ENCODE measurements at places on chromosomes 2 and 18.

DNA sequence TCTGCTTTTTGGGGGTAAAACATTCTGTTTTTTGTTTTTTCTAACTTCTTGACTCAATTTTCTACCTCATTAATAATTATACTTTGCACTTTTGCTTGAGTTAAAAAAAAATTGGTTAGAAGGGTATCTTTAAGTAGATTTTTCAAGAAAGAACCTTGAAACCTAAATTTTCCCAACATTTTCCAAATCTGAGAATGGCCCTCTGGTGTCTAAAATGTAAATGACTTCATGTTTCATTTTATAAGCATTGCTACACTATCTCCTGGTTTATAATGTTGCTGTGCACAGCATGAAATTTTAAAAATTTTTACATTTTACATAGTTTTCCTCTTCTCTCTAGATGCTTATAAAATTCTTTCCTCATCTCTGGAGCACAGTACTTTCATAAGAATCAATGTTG lies 14.2 kb downstream of the EIF2AK2 start:
- DNase-seq, result no peak

GRCh38 chr2:241036964-241037421 lies 38.6 kb downstream of the SNED1 start:
- DNase-seq, result peak; percentile 77

DNA sequence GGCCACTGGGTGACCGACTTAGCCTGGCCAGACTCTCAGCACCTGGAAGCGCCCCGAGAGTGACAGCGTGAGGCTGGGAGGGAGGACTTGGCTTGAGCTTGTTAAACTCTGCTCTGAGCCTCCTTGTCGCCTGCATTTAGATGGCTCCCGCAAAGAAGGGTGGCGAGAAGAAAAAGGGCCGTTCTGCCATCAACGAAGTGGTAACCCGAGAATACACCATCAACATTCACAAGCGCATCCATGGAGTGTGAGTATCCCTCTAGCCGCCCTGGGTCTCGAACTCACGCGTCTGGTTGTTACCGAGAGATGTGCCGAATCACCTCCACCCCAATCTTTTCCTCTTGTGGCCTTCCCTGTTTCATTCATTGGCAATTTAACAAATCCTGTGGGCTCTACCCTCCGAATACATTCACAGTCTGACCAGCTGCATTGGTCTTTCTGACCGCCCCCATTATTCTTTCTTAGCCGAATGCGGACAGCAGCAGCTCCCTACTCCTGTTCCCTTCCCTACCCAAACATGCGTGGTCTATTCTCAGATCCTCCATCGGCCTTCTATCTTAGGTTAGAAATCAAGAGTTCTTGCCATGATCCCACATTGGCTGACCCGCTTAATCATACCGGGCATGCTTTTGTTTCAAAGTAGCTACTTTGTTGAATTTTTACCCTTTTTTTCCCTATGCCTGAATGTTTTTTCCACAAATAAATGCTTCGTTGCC lies 631 bp downstream of the RPL31 start:
- no peak for DNase-seq

DNA sequence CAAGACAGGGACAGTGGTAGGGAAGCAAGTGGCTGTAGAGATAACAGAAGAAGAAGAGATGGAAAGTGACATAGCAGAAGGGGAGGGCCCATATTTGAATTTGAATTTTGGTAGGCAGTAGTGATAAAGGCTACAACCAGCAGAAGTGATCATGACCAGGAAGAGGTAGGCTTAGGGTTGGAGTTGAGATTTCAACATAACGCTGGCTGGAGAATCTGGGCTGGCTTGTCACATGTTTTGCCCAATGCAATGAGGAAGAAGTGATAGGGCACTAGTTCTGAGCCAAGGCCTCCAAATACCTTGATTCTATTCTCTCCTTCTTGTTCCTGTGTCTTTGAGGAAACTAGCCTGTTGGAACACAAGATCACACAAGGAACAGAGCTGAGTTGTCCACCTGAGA lies 69.4 kb downstream of the SCG2 start:
- DNase-seq, result no peak

DNA sequence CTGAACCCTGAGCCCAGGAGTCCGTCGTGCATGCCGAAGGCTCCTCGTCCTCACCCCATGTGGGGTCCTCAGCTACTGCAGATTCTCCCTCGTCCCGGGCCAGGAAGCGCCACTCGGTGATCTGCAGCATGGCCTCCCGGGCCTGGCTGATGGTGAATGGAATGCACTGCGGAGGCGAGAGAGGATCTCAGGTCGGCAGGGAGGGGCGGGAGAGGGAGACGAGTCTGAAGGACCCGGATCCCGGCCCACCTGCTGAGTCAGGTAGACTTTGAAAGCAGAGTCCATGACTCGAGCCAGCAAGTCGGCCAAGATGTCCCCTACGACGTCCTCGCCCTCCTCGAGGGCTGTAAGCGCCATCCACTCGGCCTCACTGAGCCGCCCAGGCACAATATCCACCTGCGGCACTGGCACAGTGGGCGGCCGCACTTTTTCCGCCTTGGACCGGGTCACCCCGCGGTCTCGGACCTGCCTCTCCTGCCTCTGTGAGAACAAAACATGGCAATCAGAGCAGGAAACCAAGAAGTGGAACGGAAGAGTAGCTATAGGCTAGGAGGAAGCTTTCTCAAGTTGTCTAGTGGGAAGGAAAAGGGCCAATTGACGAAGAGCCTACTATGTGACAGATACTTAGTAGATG lies 5.5 kb downstream of the C2orf81 start:
- no peak for DNase-seq

- no peak for DNase-seq
Measured at GRCh38 chr2:215749092-215749957, 264.0 kb downstream of the MREG start.

DNA sequence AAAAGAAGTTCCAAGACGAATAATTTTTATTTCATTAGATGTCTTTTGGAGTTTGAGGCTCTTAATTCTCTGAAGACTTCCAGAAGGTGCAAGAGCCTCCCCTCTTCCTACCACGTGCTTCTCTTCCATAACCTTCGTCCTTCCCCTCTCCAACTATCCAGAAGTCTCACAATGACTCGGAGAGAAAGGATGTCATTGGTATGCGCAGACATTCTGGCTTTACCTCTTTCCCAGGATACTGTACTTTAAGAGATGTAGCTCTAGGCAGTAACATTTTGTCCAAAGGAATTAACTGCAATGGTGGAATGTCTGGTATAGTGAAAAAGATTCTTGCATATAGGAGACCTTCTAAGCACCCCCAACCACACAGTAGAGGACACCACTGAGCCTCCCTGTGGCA lies 249.0 kb upstream of the OSR1 start:
- DNase-seq, result no peak

DNA sequence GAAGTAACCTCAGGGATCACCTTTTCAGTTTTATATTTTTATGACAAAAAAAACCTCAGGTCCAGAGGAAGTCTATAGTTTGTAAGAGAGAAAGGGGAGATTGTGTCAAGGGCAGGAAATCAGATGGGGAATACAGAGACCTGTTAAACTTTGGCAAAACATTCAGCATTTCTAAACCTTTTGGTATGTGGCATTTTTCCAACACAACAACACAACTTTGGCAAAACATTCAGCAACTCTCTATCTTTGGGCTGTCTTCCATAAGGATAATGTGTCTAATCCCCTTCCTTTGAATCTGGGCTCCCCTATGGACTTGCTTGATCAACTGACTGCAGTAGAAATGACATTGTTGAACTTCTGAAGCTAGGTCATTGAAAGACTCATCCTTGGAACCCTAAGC lies 220.6 kb upstream of the CCDC68 start:
- no peak for DNase-seq

GRCh38 chr2:160381425-160381951 lies 112.1 kb downstream of the RBMS1 start:
- DNase-seq, result no peak

- DNase-seq, result no peak
Measured at GRCh38 chr2:71457123-71457915, 4.0 kb downstream of the DYSF start.

GRCh38 chr2:113848758-113849415 lies 41.0 kb upstream of the ACTR3 start:
- no peak for DNase-seq

GRCh38 chr18:37987901-37988300 lies 422.3 kb upstream of the CELF4 start:
- no peak for DNase-seq

DNA sequence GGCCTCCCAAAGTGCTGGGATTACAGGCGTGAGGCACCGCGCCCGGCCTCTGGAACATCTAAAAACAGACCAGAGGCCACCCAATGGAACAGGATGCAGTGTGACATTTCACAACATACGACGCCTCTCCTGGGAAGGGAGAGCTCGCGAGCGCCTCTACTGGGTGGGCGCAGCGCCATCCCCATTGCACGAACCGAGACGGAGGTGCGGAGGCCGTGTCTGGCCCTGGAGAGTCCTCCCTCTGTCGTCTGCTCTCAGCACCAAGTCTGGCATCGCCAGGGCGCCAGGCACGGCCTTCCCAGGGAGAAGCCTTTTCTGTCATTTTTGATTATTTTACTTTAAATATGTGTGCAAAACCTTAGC lies 9.4 kb upstream of the GBX2 start:
- DNase-seq, result no peak

- peak; percentile 60 for DNase-seq
Measured at GRCh38 chr18:63161032-63161760, 158.4 kb downstream of the BCL2 start.

- DNase-seq, result no peak
Measured at GRCh38 chr2:43268066-43268953, 41.9 kb upstream of the ZFP36L2 start.

DNA sequence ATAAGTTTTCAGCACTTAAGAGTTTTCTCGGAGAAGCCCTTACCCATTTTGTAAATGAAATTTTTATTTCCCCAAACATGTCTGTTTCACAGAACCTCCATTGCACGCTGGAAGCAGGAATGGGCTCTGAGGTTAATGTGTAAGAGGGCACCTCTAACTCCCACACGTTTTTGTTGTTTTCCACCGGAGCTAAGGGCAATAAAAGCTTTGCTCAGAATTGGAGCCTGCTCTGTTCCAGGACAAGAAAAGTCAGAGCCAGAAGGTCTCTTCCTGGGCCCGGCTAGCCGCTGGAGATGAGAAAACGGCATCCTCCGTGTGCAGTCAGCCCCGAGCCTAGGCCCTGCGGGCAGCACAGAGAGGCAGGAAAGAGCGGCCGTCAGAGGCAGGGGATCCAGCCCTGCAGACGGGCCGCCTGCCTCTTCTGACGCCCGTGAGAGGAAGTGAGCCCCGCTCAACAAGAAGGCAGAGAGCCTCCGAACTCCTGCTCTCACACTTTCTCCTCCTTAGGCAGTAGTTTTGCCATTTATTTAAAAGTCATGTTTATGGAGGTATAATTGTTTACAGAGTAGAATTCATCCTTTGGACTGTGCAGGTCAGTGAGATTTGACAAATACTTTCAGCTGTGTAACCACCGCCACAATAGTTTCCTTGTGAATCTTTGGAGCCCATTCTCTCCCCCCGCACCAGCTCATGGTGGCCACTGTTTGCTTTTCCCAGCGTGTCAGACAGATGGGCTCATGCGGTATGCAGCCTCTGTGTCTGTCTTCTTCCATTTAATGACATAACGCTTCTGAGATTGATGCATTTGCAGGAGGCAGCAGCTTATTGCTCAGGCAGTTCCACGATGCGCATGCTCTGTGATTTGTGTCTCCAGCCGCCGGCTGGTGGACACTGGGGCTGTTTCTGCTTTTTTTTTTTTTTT lies 117.3 kb downstream of the GALR1 start:
- DNase-seq, result no peak

GRCh38 chr2:134683561-134684112 lies 35.2 kb downstream of the TMEM163 start:
- DNase-seq, result no peak

DNA sequence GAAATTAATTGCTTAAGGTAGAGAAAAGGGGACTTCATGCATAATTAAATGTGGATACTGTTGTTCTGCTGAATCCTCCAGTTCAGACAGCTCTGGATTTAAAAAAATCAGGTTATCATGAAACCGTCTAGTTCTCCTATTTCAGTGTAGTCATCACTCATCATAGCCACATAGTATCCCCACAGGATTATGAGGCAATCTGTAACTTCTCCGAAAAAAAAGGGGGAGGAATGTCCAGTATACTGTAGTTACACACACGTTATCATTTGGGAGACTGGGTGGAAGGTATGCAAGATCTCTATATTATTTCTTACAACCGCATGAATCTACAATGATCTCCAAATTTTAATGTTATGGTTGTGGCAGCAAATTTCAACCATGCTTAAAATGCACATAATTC lies 114.0 kb downstream of the HIBCH start:
- DNase-seq, result no peak

DNA sequence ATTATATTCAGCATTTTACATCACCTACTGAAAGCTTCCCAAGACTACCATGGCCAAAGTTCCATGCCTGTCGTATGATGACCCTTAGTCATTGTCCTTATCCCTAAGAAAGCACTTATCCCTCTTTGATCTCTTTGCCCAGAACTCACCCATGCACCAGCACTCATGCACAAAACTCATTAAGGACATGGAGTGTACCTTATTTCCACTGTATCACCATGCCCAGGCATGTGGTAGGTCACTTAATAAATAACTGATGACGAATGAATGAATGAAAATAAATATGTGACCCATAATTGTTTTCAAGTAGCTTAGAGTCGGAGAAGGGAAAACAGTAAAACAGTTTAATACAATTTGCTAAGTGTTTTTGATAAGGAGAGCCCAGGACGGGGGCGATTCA lies 220.1 kb downstream of the IKZF2 start:
- no peak for DNase-seq

DNA sequence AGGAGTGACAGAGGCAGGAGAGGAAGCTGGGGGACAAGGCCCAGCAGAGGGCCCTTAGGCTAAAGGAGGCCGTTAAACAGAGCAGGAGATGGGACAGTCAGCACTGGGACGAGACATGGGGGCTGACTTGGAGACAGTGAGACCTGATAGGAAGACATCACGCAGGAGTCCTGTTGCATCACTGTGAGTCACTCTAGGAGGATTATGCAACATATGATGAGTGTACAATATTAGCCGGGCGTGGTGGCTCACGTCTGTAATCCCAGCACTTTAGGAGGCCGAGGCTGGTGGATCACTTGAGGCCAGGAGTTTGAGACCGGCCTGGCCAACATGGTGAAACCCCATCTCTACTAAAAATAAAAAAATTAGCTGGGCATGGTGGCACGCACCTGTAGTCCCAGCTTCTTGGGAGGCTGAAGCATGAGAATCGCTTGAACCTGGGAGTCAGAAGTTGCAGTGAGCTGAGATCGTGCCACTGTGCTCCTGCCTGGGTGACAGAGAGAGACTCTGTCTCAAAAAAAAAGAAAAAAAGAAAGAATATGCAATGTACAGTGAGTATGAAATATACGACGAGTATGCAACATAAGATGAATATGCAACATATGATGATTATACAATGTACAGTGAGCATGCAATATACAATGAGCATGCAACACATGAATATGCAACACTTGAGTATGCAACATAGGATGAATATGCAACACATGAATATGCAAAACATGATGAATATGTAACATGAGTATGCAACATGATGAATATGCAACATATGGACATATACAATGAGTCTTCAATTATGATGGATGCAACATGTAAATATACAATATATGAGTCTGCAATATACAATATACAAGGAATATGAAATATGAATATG lies 83.3 kb upstream of the ID2 start:
- no peak for DNase-seq

Data from memory B cell (primary cell).